Thoracic aorta (tissue), 2 donors: ENCODE measurements at places on chromosomes 4 and X.
A peak's percentile ranks its signal among the peaks of the same experiment; 100 is the strongest.

DNA sequence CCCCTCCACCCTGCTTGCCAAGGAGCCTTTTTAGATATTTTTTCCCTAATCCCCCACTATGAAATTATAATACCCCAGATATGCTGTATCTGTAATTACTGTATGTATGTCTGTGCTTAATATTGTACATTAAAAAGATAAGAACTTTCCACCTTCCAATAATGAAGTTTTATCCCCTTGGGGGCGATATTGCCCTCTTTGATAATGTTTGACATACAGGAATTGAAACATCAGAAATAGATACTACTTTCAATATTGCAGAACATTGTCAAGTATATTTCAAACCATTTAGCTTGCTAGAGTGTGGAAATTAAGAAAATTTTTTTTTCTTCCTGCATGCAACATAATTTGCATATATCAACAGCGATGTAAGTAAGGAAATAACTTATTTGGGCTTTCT is 58.9 kb downstream of the NAF1 start:
- no peak overlapping the region for H3K27ac ChIP-seq
- no peaks in the 10 kb centered on the region for H3K4me1 ChIP-seq
- no peak for DNase-seq
- H3K27me3 ChIP-seq: no peaks in the 10 kb centered on the region

DNA sequence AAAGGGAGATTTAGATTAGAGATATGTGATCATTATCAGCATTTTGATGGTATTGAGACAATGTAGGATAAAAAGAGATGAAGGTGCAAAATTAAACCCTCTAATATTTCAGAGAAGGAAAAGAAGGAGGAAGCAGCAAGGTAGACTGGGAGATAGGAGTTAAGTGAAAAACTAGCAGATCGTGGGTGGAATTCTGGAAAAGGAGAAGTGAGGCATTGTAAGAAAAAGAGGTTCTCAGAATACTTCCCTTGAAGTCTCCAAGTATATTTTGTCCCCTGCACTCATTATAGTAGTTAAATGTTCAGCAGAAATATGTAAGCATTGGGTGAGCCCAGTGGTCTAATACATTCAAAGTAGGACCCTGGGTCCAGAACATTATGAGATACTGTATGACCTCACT is 30.3 kb downstream of the COPS4 start:
- no peak overlapping the region for H3K27ac ChIP-seq
- H3K27me3 ChIP-seq: no peaks in the 10 kb centered on the region
- H3K4me3 ChIP-seq: no peak overlapping the region
- DNase-seq: no peak
- no peaks in the 10 kb centered on the region for H3K4me1 ChIP-seq

DNA sequence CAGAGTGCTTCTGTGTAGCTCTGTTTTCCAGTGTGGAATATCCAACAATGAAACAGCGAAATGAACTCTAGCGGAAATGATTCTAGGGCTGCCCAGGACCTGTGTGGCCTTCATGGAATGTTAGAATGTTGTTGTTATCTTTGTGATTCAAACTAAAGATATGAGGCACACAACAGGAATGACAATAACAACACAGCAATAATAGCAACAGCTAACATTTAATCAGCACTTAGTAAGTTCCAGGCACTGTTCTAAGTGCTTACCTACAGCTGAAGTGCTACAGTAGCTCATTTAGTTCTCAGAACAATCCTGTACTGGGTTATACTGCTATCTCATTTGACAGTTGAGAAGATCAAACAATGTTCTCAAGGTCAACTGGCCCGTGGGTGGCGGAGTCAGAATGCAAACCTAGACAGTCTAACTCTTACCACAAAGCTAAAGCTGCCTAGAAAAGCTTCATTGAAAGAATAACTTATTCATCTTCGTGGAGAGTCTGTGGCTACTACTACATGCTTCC is 63.7 kb downstream of the MAML3 start:
- no peaks in the 10 kb centered on the region for H3K27me3 ChIP-seq
- no peak overlapping the region for H3K4me3 ChIP-seq
- H3K4me1 ChIP-seq: peaks cover 54% of the 10 kb centered on the region
- DNase-seq: no peak
- H3K27ac ChIP-seq: no peak overlapping the region
- no peaks in the 10 kb centered on the region for H3K36me3 ChIP-seq

DNA sequence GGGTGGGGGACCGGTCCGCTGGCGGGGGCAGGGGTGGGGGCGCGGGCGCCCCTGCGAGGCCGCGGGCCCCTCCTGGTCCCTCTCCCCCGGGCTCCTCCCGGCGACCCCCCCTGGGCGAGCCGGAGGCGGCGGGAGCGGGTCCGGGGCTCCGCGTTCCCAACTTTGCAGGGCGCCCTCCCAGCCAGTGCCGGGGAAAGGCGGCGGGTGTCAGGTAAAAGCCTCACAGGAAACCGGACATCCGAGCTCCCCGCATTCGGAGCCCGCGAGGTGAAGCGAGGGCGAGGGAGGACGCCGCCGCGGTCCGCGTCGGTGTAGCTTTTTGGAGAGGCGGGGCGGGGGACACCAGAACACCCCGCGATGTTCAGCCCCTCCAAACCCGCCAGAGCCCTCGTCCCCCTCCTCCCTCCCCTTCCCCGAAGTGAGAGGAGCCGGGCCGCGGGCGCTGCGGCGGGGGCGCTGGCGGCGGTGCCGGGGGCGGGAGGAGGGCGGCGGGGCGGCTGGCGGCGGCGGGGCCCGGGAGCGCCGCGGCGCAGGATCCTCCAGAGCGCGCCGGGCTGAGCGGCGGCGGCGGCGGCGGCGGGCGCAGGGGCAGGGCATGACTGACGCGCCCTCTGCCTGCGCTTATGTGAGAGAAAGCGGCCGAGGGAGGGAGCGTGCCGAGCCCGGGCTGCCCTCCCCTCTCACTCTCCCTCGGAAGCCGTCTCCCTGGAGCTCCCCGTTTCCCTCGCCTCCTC is at the start of gene VEGFC:
VEGFC (minus strand) TSS at position 597 of the 734 bp plus-strand sequence. CDS start 611 bp downstream, outside the sequence.
- no peaks in the 10 kb centered on the region for H3K36me3 ChIP-seq
- H3K27ac ChIP-seq: peak within 1 kb of the TSS; percentile 58
- peaks cover 9% of the 10 kb centered on the region for H3K4me1 ChIP-seq
- no peak for DNase-seq
- no peaks in the 10 kb centered on the region for H3K27me3 ChIP-seq

DNA sequence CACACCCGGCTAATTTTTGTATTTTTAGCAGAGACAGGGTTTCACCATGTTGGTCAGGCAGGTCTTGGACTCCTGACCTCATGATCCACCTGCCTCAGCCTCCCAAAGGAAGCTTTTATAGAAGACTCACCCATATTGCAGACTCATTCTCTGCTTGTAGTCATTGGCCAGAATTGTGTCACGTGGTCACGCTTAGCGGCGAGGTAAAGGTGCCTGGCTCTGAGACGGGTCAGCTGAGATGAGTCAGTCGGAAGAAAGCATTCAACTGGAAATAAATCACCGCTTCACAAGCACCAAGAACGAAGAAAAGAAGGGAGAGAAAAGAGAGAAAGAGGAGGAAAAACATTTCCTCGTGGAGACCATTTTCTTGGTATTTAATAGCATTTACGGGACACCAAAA is 218.8 kb upstream of the NOCT start:
- DNase-seq: no peak
- no peaks in the 10 kb centered on the region for H3K36me3 ChIP-seq
- H3K27ac ChIP-seq: no peak overlapping the region
- H3K4me3 ChIP-seq: no peak overlapping the region
- H3K27me3 ChIP-seq: no peaks in the 10 kb centered on the region

DNA sequence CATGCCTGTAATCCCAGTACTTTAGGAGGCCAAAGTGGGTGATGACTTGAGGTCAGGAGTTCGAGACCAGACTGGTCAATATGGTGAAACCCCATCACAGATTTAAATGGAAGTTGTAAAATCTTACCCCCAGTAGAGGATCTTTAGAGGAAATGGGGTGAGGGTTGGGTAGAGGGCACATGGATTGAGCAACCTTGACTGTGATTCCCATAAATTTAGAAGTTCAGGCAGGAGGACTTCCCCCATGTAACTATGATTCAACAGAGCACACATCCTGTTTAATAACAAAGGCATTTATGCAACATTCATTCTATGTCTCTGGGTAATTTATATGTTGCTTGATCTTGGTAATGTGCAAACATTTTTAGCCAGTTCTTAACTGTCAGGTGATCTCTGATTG is 143.1 kb downstream of the RBM47 start:
- no peaks in the 10 kb centered on the region for H3K27me3 ChIP-seq
- H3K4me1 ChIP-seq: no peaks in the 10 kb centered on the region
- H3K27ac ChIP-seq: no peak overlapping the region

DNA sequence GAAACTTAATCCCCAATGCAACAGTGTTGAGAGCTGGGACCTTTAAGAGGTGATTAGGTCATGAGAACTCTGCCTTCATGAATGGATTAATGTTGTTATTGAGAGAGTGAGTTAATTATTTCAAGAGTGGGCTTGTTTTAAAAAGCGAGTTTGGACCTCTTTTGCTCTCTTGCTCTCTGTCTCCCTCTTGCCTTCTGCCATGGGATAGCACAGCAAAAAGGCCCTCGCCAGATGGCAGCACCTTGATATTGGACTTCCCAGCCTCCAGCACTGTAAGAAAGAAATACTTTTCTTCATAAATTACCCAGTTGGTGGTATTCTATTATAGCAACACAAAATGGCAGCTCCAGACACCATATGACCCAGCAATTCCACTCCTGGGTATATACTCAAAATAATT is 7.0 kb upstream of the ATP6AP2 start:
- H3K27ac ChIP-seq: no peak overlapping the region
- H3K36me3 ChIP-seq: no peaks in the 10 kb centered on the region
- H3K27me3 ChIP-seq: no peaks in the 10 kb centered on the region
- H3K4me3 ChIP-seq: no peak overlapping the region

DNA sequence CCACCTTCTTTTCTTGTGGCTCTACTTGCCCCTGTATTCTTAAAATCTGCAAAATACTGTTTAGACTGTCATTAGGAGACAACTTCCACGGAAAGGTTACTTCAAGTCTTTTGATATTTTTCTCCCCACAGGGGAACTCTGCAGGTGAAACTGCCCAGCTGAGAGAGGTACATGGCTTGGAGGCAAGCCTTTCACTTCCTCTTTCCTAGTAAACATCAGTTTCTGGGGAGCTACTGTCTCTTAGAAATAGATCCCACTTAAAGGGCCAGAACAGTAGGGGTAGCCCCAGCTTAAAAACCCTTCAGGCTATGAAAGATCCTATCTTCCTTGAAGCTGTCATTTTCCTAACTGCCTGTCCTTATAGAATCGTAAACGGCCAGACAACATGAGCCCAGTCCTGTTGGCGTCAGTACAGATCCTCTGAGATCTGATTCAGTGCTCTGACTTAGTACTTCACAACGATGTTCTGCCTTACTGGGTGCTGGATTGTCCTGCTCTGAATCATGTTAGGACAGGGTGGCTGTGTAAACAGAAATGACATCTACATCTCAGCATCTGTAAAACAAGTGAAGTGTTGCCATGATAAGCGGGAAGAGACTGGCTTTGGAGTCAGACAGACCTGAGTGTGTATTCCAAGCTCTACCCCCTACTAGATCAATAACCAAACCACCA is 102.1 kb downstream of the ITIH6 start:
- no peaks in the 10 kb centered on the region for H3K36me3 ChIP-seq
- H3K4me1 ChIP-seq: no peaks in the 10 kb centered on the region

GRCh38 chr4:1285790-1286553 is 3.7 kb upstream of the MAEA start:
- no peak overlapping the region for H3K27ac ChIP-seq
- H3K4me3 ChIP-seq: no peak overlapping the region
- no peaks in the 10 kb centered on the region for H3K36me3 ChIP-seq
- no peaks in the 10 kb centered on the region for H3K27me3 ChIP-seq

DNA sequence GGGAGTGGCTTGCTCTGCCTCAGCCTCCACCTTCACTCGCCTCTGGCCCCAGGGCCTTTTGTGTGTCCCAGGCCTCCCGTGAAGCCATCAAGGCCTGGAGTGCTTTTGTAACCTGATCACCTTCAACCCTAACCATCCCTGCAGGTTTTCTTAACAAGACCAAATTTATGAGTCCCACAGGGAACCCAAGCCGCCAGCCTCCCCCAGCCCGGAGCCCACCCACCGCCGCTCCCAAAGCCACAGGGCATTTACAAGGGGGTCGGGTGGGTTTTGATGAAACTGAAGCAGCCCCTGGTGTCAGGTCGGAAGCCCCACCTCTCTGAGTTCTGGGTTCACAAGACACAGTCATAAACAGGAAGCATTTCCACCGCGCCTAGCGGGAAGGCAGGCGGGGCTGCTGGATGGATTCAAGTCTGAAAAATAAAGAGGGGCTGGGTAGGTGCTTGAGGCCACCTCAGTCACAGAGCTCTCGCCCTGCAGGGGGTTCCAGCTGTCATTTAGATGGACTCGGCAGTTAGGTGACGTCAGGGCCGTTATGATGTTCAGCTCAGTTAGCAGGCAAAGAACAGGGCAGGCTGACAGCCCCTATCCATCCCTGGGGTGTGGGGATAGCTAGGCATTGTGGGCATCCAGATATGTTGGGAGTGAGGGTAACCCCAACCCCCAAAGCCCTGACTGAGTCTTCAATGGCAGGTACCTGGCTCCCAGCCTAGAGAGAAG is 128.5 kb downstream of the BCOR start:
- no peaks in the 10 kb centered on the region for H3K27me3 ChIP-seq
- no peak overlapping the region for H3K27ac ChIP-seq
- no peaks in the 10 kb centered on the region for H3K36me3 ChIP-seq
- no peaks in the 10 kb centered on the region for H3K4me1 ChIP-seq
- no peak for DNase-seq

GRCh38 chrX:23066588-23067281 is 67.0 kb downstream of the DDX53 start:
- H3K4me1 ChIP-seq: no peaks in the 10 kb centered on the region
- H3K4me3 ChIP-seq: no peak overlapping the region
- H3K27me3 ChIP-seq: no peaks in the 10 kb centered on the region
- H3K36me3 ChIP-seq: no peaks in the 10 kb centered on the region
- DNase-seq: no peak

DNA sequence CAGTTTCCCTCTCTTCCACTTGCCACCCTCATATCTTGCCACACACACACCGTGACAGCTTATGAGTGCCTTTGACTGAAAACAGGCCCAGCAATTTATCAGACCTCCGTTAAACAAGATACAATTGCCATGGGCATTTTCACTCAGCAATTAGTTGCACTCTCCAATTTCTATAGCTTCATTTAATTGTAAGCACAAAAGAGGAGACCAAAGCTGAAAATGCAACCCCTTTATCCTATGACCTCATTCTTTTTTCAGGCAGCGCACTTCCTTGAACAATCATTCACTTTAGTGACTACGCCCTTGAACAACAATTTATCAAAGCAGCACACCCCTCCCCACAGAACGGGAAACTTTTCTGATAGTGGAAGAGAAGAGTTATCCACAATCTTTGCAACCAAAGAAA is 4.1 kb downstream of the POF1B start:
- no peaks in the 10 kb centered on the region for H3K36me3 ChIP-seq
- no peak overlapping the region for H3K4me3 ChIP-seq
